ENCODE measurements at places on chromosomes 1 and 21.

GRCh38 chr1:227949341-227949921 is 1.7 kb upstream of the WNT9A start:
- DNase-seq: no peak

DNA sequence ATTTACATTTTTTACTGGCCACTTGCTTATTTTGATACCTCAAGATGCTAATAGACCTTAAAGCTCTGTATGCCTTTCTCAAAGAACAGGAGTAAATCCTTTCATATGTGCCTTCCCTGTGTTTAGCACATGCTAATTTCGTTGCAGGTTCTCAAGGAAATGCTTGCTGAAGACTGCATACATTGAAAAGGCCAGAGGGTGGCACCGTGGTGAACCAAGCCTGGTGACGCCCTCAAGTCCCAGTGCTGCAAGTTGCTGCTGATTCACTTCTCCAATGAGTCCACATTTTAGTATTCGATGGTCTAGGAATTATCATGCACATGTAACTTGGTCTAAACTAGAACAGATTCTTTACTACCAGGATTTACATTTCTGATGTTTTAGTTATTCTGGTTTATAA is 94.1 kb downstream of the CLDN17 start:
- DNase-seq: no peak

DNA sequence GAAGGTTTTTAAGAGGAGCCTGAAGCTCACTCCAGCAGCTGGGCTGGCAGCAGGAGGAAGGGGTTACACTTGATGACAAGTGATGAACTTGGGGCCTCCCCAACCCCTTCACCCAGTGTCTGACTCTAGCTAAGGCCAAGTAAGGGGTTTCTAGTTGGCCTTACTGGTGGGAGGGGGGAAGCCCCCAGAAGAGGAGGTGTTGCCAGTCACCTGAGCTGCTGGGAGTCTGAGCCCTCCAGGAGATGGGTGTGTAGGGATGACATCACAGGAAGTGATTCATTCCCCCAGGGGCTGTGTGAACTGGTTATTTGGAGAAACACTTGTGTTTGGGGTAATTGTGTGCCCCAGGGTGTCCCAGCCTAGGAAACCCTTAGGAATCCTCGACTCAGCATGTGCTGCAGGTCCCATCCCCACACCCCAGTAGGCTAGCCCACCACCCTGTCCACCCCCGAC is 3.1 kb downstream of the PADI1 start:
- DNase-seq: peak; percentile 59

- DNase-seq: peak; percentile 77
These were observed 11.6 kb upstream of the MAPKAPK2 start for GRCh38 chr1:206672844-206673758.

DNA sequence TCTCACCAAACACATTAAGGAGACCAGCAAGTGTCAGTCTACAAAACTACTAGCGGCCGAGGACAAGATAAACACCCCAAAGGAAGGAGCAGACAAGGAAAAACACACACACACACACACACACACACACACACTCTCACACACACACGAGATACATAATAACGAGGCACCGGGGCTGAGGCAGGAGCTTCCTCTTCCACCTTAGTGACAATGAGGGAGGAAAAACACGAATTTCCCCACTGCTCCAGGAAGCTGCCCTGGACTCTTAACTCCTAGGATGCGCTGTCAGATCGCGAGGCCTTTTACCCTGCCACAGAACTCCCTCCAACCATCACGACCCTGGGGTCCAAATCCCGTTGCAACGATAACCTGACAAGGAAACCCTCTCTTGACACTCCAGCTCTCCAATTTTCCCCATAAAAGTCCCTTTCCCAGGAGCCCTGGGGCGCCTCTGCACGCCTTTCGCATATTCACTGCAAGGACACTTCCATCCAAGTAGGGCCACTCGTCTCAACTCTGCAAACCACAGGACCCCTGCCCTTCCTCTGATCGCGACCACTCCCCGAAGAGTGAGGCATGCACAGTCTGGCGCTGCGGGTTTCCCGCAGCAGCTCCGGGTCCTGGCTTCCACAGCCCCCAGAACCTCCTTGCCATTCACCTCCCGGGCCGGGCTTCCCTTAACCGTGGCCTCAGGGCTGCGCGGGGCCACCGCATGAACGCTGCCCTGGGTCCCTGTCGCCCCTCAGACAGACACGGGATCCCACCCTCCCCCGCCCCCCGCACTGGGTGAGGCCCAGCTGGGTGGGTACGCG is 581 bp downstream of the ETV3 start:
- DNase-seq: peak; percentile 68

GRCh38 chr1:224707843-224708725 is 92.0 kb downstream of the CNIH3 start:
- peak; percentile 100 for DNase-seq

GRCh38 chr1:43799656-43800635 is 92.6 kb downstream of the ST3GAL3 start:
- peak; percentile 60 for DNase-seq

DNA sequence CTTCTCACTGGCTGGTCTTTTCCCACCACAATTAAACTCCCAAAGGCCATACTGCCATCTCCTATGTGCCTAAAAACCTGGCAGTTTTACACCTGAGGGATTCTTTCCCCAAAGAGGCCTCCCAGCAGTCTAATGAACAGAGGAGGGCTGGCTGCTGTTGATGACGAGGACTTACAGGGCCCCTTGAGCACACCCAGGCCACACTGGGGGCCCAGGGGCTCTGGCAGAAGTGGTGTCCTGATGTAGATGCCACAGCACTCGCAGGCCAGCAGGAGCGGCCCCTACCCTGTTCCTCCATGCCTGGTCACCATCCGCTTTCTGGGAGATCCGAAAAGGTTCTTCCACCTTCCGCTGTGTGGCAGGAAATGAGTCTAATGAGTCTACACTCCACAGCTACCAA is 24.2 kb downstream of the POFUT2 start:
- no peak for DNase-seq

- peak; percentile 30 for DNase-seq
These were observed 14.5 kb upstream of the C1orf141 start for GRCh38 chr1:67149179-67149770.

GRCh38 chr1:100526894-100527293 is 11.0 kb upstream of the GPR88 start:
- DNase-seq: no peak

GRCh38 chr1:239386453-239387303 is at the start of gene CHRM3:
TSS of gene CHRM3 (plus strand) at chr1:239386568. CDS start at chr1:239907452, 520,884 bp downstream.
- peak; percentile 48 for DNase-seq

DNA sequence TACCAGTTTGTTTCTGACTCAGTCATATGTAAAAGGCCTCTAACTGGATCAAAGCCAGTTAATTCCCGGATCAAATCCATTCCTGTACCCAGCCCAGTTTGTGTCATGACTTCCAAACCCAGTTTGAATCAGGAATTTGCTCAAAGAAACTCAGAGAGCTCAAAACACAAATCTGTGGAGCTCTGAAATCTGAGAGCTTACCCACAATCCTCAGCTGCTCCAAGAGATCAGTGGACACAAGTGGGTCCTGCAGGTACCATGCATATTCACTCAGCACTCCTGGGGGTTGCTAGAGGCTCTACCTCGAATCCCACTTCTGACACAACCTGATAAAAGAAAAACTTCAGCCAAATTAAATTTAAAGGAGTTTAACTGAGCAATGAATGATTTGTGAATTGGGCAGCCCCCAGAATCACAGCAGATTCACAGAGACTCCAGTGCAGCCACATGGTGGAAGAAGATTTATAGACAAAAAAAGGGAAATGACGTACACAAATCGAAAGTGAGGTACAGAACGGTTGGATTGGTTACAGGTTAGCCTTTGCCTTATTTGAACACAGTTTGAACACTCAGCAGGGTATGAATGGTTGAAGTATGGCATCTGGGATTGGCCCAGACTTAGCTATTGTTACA is 11.9 kb upstream of the MRPL55 start:
- peak; percentile 23 for DNase-seq

DNA sequence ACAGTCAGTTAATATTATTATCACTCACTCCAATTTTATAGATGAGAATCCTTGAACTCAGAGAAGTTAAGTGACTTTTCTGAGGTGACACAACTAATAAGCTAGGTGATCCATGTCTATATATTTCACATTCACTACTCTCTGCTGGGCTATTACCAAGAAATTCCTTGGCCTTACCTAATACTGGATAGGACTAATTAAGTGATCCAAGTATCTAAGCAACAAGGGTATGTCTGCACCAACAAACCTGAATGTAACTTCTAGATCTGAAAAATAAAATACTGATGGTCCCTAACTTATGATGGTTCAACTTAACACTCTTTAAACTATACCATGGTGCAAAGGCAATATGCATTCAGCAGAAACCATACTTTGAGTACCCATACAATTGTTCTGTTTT is 14.8 kb upstream of the CASQ2 start:
- DNase-seq: no peak

- no peak for DNase-seq
These were observed 19.4 kb upstream of the USP1 start for GRCh38 chr1:62417351-62417999.

- DNase-seq: no peak
These were observed 149.1 kb downstream of the ZNF281 start for GRCh38 chr1:200260597-200261335.

DNA sequence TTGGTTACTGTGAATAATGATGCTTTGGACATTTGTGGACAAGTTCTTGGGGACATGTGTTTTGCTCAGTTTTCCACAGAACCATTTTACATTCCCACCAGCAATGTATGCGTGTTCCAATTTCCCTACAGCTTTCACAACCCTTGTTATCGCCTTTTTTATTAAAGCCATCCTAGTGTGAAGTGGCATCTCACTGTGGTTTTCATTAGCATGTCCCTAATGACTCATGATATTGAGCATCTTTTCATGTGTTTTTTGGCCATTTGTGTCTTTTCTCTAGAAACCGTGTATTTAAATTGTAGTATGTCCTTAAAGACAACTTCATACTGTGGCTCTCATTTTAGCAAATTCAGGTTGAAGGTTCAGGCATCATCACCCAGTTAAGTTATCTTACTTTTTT is 132.1 kb downstream of the TGFBR3 start:
- DNase-seq: no peak

GRCh38 chr1:55935236-55935635 is 644.1 kb downstream of the PLPP3 start:
- no peak for DNase-seq

DNA sequence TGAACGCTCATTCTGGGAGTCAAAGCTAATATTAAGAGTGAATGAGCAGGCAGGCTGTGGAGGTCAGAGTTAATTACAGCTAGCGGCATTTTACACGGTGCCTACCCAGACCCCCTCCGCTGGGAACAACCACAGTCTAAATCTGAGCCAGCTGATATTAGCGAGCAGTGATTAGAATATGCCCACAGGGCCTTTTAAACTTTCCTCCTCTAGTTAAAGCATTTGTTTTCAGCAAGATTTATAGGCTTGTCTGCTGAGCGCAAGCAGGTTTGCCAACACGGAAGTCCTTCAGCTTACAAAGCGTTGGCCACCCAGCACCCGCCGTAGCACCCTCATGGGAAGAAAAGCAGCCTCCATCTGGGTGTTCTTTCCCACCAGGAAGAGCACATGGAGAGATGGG is 72.1 kb downstream of the LMX1A start:
- DNase-seq: no peak

DNA sequence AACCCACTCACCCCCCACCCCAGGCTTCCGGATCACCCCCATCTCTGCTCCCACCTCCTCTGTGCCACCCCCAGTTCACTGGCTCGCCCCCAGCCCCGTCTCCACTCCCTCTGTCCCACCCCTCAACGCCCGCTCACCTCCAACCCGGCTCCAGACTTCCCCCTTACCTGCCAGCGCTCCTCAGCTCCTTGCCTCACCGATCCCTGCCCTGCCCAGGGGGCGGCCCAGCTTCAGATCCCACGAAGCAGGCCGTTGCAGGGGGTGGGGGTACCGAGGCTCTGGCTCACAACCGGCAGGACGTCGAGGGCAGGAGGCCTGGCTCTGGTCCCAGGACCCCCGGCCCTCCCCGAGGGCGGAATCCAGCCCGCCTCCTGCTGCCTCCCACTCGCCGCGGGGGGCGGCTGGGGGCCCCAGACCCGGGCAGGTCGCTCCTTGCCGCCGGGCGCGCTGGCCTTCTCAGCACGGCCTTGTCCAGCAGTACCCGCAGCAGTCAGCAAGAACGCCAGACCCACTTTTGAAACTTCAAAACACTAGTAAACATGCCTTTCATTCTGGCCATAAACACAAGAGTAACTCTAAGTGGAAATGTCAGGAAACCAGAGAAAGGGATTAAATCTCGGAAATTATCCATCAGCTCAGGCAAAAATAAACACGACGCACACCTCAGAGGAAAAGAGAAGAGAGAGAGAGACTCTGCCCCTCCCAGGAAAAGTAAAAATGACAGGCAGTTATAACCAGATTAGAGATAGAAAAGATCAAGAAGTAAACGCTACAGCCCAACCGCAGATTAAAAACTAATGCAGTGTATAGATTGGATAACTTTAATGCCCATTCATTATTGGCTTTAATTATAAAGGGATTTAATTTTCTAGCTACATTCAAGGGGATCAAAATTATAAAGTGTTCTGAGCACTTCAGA is 1.0 kb upstream of the FAM89A start:
- no peak for DNase-seq

- peak; percentile 25 for DNase-seq
These were observed 7.6 kb upstream of the S100A11 start for GRCh38 chr1:152044386-152044785.

- no peak for DNase-seq
These were observed 201.6 kb downstream of the PTPRU start for GRCh38 chr1:29437946-29438345.

- peak; percentile 89 for DNase-seq
These were observed 33.9 kb downstream of the OLFML2B start for GRCh38 chr1:161989786-161990185.

GRCh38 chr1:194104247-194104844 is 917.9 kb upstream of the B3GALT2 start:
- no peak for DNase-seq

DNA sequence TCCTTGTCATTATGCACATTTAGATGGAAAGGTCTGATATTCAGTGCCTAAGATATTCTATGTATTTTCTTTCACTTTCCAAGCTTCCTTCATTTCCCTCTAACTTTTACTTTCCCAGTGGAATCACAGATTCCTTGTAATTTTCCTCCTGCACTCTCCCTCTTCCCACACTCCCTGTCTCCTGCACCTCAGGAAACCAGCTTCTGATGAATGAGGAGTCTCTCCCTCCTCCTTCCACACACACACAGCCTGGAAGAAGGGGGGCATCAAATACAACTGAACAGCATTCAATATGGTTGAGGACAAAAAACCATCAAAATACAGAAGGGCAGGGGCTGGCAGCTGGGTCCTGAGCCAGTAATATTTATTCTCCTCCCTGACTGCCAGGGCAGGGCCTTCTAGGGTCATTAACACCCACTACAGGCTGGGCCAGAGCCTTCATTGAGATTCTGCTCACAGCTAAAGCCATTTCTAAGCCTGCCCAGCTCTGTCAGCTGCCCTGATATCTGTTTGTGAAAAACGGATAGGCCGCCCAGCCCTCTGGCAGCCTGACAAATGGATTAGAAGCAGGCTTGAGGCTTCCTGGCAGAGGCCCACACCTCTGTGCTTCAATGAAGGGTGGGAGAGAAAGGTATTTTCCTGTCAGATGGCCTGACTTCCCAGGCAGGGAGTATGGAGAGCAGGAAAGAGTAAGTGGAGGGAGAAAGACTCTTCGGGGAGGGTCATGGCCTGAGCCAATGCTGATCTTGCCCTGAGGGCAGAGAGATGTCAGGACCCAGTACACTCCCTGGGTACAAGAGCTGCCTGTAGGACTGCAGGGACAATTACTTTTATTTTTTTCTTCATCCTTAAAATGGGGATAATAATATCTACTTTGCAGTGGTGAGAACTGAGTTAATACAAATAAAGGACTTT is 138.9 kb upstream of the SPATA6 start:
- no peak for DNase-seq

All from inflammatory macrophage treated with lipopolysaccharide for 4 hours (primary cell).